ENCODE measurements at places on chromosomes 4 and X.
A peak's percentile ranks its signal among the peaks of the same experiment; 100 is the strongest.

- no peak for DNase-seq
Measured at GRCh38 chr4:36004204-36004851, 240.0 kb downstream of the ARAP2 start.

DNA sequence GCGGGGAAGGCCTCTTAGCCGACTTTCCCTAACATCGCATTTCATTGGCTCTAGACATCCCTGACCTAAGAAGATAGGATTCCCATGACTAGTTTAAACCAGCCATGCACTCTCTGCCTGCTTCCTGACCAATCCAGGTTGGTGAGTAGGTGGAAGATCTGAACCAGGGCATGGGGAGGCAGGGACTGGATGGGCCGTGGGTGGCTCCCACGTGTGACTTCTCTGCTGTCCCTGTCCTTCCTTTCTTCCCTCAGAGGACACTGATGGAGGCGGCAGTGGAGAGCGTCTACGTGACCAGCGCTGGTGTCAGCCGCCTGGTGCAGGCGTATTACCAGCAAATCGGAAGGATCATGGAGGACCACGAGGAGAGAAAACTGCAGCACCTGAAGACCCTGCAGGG lies 90.7 kb downstream of the EVC start:
- no peak for DNase-seq

- peak; percentile 6 for DNase-seq
Measured at GRCh38 chr4:15001248-15001868, 923 bp upstream of the CPEB2 start.

DNA sequence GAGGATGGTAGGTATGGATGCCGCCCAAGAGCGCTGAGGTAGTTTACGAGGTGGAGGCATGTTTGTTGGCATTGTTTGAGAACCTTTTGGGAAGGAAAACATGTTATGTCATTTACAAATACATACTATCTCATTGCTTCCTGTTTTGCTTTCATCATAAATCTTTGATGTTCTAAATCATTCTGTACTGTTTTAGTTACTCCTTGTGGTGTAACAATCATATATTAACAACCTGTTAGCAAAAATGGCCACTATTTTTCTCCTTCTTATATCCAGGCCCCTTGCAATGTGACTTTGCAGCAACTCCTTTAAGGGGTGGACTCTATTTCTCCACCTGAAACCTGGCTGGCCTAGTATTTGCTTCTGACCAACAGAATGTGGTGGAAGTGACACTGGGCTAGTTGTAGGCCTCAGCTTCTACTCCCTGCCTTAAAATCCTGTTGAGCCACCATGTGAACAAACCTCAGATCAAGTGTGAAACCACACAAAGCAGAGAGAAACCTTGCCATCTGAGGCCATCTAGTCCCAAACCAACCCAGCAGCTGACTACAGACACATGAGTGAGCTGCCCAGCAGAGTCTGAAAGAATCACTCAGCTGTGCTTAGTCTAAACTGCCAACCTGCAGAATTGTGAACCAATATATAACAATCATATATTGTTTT lies 15.8 kb upstream of the CXorf38 start:
- no peak for DNase-seq

DNA sequence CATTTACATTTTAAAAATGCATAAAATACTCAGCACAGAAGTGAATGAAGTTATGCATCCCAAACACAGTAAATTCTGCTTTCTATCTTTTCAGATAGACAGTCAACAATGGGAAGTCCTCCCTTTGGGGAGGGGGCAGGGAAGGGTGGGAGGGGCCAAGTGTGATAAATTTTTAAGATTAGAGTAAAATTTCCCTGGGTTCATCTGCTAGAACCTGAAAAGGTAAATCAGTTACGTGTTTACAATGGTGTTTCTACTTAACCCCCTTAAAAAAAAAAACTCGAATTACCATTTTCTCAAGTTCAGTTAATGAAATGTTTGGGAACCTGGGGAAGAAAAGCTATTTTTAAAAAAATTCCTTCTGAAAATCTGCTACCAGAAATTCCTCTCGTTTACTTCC lies 9.1 kb downstream of the PITX2 start:
- no peak for DNase-seq

DNA sequence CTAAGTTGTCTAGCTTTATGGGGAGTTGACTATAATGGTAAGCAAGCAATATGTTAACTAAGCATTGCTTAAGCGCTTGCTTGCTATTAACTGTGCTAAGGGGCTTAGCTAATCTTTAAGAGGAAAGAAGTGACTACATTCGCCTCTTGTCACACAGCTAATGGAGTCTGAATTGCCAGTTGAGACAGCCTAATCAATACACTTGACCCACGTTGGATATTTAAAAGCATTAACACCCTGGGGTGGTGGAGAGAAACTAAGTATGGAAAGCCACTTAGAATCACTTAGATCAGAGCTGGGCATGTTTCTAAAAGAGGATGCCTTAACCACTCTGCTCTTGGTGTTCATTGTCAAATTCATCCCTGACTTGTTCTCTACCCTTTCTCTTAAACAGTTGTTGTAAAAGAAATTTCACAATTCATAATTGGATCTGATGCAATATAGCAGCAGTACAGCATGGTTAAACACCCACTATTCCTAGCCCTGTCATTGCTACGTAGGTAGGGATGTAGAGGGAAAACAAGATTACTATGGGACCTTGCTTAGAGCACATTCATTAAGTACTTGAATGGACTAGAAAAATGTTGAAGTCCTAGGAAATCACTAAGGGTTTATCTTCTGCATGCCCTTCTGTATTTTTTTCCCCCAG lies 3.5 kb downstream of the ZAR1 start:
- no peak for DNase-seq

GRCh38 chr4:76708971-76709771 lies 188.8 kb downstream of the SOWAHB start:
- DNase-seq = no peak

- no peak for DNase-seq
Measured at GRCh38 chr4:52635560-52635959, 23.5 kb downstream of the USP46 start.

DNA sequence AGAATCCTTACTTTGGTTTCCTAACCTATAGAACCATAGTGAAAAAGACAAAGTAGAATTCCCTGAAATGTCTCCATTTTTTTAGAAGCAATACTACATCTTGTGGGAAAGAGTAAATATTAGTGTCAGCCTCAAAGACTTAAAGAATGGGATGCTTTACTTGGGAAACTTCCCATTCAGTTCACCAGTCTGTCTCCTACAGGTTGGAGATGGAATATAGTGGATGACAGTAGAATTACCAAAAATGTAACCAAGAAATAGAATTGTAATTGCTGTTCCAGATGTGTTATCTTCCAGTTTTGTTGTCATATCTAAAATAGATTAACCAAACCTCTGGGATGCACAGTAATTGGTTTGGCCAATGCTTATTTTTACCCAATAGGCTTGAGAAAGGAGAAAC lies 338.6 kb upstream of the GRID2 start:
- no peak for DNase-seq

DNA sequence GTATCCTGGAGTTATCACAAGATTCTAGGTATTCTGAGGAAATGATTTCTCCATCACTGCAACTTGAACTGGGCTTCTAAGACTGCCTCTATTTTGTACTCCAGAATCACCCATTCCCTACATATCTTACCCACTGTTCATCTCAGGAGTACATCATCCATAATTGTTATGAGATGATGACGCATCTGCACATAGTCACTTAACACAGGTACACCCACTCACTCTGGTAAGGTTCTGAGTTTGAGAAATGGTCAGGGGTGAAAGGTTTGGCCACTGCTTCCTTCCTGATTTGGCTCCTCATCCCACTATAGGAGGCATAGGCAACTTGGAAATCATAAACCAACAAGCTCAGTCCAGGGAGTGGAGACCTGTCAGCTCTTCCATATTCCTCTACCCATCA lies 143.9 kb downstream of the GLRA2 start:
- no peak for DNase-seq

- DNase-seq = no peak
Measured at GRCh38 chrX:23380581-23380980, 45.9 kb downstream of the PTCHD1 start.

DNA sequence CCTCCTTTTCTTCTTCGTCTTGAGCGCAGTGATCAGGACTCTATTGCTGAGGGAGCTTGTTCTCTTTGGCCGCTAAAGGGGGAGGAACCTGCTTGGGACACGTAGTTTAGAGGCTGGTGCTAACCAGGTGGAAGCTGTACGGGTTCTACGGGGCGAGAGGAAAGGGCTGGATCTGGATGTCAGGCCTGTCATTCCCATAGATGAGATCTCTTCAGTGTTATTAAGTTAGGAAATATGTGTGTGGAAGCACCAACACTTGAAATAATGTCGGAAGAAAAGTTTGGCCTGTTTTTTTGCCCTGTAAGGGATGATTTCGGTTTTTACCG lies 643 bp downstream of the SRP72 start:
- DNase-seq = no peak

- no peak for DNase-seq
Measured at GRCh38 chr4:125016892-125017299, 297.9 kb upstream of the FAT4 start.

- DNase-seq = no peak
Measured at GRCh38 chrX:2698604-2699003, 7.5 kb downstream of the CD99 start.

DNA sequence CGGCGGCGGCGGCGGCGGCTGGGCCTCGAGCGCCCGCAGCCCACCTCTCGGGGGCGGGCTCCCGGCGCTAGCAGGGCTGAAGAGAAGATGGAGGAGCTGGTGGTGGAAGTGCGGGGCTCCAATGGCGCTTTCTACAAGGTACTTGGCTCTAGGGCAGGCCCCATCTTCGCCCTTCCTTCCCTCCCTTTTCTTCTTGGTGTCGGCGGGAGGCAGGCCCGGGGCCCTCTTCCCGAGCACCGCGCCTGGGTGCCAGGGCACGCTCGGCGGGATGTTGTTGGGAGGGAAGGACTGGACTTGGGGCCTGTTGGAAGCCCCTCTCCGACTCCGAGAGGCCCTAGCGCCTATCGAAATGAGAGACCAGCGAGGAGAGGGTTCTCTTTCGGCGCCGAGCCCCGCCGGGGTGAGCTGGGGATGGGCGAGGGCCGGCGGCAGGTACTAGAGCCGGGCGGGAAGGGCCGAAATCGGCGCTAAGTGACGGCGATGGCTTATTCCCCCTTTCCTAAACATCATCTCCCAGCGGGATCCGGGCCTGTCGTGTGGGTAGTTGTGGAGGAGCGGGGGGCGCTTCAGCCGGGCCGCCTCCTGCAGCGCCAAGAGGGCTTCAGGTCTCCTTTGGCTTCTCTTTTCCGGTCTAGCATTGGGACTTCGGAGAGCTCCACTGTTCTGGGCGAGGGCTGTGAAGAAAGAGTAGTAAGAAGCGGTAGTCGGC lies 528 bp downstream of the FMR1 start:
- peak; percentile 2 for DNase-seq

- no peak for DNase-seq
Measured at GRCh38 chrX:106150701-106151100, 17.4 kb upstream of the PWWP3B start.

DNA sequence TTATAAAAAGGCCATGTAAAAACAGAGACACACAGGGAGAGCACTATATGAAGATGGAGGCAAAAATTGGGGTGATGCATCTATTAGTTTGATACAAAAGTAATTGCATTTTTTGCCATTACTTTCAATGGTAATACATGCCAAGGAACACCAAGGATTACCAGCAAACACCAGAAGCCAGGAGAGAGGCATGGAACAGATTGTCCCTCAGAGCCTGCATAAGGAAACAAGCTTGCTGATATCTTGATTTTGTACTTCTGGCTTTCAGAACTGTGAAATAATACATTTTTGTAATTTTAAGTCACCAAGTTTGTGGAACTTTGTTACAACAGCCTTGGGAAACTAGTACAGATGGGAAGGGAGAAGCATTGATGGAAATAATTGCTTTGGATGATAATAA lies 45.6 kb upstream of the BOD1L1 start:
- DNase-seq = no peak

- DNase-seq = no peak
Measured at GRCh38 chrX:129698150-129698549, 40.6 kb upstream of the XPNPEP2 start.

- no peak for DNase-seq
Measured at GRCh38 chr4:149136951-149137620, 678.6 kb downstream of the IQCM start.

GRCh38 chrX:147859666-147860065 lies 52.1 kb upstream of the FMR1 start:
- DNase-seq = no peak

DNA sequence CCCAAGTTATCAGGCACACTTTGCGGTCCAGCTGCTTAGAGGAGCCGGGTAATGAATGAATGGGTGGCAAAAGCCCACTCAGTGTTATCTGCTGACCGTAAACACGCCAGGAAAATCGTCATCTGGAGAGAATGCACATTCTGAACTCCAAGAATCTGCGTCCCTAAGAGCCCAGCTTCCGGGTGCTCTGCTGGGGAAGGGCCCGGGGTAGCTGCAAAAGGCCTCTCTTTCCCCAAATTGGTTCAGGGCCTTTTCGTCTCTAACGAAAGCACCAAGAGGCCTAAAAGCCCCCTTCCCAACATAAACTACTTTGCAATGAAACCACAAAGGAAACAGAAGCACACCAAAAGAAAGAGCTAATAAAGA lies 1.6 kb upstream of the SFRP2 start:
- no peak for DNase-seq

Data from stimulated activated CD4-positive, alpha-beta T cell treated with anti-CD3 and anti-CD28 coated beads, Interleukin-15, amount 100 ng/mL, for 1 hour (primary cell).